Activated CD4-positive, alpha-beta T cell treated with anti-CD3 and anti-CD28 coated beads, Interleukin-2, amount 50 U/mL, for 4 hours (primary cell): ENCODE measurements at places on chromosomes 5 and 9.
A peak's percentile ranks its signal among the peaks of the same experiment; 100 is the strongest.

GRCh38 chr5:156254196-156254595 lies 72.8 kb upstream of the SGCD start:
- no peak for DNase-seq

DNA sequence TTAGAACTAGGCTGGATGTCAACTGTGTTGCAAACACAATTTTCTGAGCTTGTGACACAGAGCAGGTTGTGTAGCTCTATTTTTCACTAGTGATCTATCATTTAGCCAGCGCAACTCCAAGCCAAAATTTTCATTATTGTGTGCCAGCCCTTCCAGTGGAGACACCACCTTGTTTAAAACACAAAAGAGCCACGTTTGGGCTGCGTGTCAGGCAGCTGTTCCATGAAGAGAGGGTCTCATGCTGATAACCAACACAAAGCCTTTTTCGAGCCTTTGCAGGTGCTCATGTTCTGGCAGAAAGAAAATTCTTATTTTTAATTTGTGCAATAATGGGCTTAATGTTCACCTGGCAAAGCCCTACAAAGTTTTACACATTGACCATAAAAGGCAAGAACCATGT lies 237.6 kb upstream of the RGMB start:
- DNase-seq: no peak

- peak; percentile 64 for DNase-seq
Observed at GRCh38 chr5:32138839-32139493, 35.2 kb downstream of the GOLPH3 start.

DNA sequence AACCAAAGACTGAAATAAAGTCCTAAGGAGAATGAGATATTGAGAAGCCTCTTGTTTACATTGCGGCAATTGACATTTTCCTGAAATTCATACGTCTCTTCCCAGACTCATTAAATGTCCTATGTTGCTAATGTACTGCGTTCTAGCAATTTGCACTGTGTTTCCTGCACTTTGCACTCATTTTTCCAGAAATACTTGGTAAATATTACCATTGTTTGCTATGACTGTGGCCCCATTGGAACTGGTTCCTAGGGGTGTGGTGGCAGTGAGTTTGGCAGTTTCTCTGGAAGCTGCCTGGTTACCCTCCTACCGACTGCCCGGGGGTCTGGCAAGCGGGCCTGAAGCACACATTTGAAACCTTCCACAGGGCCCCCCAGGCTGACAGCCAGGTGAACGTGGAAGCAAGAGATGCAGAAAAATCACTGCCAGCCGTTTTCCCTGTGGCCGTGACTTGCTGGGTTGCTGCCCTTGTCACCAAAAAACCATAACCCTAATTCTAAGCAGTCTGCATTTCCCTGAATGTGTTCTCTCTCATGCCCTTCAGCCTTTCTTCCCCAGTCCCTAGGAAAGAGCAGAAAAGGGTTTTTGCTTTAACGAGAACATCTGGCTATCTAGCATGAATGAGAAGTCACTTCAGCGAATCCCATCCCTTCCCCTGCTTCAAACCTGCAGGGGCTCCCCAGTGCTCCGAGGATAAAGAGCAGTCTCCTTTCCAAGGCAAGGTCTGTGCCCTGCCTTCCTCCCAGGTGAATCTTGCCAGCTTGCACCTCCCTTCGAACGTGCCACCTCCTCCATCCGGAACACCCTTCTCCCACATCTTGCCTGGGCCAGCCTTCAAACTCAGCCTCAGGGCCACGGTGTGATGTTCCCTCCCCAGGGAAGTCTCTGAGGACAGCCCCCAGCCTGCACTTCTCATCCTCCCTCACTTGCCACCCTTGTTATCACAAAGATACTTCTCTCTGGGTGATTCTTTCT lies 84.2 kb downstream of the AK8 start:
- no peak for DNase-seq

DNA sequence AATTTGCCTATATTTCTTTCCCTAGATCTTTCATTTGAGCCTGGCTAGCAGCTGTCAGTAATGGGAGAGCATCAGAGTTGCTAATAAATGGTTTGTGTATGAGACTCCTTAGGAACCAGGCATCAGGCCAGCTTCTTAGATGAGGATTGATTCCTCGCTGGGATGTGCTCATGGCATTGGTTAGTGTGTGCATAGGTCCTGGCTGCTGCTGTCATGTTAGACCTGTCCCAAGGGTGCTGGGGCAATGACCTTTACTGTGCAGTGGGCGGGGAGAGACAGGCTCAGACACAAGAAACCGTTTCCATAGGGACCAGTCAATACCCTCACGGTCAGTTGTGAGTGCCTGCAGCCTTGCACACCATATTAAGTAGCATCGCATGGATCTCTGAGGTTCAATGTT lies 112.3 kb upstream of the NR3C1 start:
- no peak for DNase-seq

DNA sequence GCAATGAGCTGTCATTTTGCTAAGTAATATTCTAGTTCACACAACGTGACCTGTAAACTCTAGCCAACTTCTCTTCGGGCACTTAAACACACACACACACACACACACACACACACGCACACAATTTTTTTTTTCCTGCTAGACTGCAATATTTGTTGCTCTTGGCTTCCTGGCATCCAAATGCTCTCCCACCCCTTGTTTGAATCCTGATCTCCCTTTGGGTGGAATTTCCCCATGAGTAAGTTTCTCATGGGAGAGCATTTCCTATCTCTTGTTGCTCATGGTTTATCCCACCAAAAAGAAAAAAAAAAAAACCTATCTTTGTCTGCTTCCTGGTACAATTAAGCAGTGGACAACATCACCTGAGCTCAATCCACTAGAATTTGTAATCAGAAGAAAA lies 54.7 kb upstream of the TSLP start:
- no peak for DNase-seq

DNA sequence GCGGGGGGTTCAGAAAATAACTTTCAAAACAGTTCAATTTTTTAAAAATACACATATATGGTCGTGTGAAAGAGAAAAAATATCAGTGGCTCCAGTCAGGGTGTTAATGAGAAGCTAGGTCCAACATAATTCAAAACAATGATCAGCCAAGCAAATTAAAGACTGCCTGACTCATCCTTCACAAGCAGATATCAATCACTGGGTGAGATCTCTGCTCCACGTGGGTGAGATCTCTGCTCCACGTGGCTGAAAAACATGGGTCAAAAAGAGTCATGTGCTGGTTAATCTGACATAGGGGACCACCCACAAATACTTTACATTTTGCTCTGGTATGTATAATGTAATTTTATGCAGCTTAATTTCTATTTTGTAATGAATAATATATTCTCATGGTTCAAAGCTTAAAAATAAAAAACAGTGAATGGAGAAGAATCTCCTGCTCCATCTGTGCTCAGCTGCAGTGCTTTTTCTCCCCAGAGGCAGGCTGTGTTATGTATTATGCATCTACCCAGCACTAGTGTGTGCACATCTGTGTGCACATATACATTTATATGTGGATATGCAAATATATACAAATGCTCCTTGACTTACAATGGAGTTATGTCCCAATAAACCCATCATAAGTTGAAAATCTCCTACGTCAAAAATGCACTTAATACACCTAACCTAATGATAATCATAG lies 93.1 kb upstream of the S1PR3 start:
- no peak for DNase-seq

GRCh38 chr5:153237671-153238332 lies 252.7 kb upstream of the GRIA1 start:
- DNase-seq: no peak

DNA sequence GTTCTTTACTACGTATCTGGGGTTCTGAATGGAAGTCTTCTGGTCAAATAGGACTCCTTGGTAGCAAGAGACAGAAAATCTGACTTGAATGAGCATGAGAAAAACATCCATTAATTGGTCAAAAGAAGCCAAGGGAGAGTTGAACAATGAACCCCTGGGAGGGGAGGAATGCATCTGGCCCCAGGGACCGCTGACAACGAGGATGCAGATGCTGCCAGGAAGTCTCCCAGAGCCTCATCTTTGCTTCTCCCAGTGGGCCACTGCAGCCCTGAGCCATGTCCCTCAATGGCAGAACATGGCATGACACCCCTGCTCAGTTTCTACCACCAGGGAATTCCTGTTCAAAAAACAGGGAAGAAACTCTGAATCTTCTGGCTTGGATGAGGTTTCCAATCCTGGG lies 50.5 kb upstream of the ICE1 start:
- no peak for DNase-seq

DNA sequence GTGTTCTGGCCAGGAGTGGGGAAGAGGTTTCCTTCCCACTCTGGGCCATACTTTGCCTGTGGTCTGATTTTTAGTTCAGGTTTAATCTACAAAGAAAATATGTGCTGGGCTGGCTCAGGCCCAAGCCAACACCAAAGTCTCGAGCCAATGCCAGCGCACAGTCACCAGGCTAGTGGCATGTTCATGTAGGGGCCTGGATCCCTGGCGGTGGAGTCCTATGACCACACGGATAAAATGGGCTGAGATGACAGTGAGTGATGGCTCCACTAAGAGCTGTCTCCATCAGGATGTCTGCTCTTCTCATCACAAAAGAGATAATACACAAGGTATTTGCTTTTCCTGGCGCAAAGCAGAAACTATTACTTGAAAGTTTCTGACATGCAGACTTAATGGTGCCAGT lies 92.9 kb upstream of the PTPN3 start:
- DNase-seq: no peak

DNA sequence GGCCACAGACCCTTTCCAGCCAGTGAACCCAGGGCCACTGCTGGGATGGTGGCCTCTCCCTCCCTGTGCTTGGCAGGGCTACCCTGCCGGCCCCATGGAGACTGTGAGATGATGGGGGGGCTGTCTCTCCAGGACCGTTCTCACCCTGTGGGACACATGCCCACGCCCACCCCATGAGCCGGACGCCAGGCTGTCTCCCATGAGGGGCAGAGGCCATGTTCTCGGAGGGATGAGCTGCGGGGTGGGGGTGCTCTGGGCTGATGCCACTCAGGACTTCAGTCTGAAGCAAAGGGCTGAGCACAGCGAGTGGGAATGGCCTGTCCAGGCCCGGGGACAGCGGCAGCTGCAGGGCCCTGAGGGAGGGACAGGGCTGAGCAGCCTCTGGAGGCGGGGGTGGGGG lies 88.9 kb downstream of the KCNT1 start:
- no peak for DNase-seq

DNA sequence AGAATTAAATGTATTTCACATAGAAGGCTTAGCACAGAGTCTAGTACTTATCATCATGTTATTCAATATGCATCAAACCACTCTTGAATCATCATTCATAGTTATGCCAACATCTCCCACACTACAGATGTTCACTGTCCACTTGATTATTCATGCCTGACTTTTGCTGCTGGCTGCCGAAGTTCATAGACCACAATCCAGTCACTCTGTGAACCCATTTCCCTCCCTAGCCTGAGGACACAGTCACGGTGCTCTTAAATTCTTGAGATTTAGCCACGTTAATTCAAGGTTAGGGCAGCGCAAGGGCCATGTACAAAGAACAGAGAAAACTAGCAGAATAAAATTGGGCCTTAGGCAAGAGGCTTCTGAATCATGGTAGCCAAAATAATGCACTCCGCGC lies 32.4 kb downstream of the ABCA1 start:
- no peak for DNase-seq

DNA sequence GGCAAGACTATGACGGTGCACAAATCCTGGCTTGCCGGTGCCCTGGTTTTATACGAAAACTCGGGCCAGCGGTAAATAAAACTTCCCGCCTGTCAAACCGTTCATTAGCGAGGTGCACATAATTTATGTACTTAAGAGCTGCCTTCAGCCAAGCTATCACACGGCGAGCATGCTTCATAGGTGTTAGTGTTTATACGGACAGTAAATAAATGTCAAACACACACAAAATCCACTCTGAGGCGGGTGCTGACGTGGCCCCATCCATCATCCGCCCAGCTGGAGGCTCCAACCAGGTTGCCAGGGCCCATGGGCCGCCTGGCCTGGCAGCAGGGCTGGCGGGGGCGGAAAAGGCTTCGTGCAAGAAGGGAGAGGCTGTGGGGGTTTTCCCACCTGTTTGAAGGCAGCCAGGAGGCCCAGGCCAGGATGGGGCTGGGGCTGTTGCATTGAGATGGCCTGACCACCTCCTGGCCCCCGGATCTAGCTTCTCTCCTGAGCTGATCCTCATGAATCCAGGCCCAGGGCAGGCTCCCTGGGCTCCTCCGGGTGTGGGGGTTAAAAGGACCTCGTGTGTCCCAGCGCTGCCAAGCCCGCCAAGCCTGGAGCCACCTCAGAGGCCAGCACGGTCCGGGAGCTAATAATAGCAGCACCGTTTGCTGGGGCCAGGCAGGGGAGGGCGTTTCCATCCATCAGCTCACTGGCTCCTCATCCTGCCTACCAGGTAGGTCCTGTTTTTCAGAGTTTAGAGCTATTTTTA lies 43.2 kb downstream of the BARX1 start:
- DNase-seq: no peak

- no peak for DNase-seq
Observed at GRCh38 chr9:33461492-33461891, 12.2 kb downstream of the NOL6 start.

GRCh38 chr9:82680179-82680935 lies 382.6 kb downstream of the RASEF start:
- DNase-seq: no peak

DNA sequence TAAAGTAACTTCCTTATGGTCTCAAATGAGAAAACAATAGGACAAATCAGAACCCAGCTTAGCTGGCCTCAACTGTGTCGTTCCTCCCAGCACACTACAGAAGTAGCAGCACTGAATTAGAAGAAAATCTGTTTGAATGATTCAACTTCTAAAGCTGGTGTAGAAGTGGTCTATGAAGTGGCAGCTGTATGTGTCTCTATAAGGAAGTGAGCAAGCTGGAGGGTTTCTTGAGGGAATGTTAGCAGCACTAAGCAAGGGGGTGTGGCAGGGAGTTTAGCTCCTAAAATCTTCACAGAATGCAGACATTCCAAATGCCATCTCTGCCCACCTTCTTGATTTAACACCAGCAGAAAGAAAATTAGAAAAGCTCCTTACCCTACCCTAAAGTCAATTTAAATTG lies 4.1 kb downstream of the KLF9 start:
- DNase-seq: no peak

DNA sequence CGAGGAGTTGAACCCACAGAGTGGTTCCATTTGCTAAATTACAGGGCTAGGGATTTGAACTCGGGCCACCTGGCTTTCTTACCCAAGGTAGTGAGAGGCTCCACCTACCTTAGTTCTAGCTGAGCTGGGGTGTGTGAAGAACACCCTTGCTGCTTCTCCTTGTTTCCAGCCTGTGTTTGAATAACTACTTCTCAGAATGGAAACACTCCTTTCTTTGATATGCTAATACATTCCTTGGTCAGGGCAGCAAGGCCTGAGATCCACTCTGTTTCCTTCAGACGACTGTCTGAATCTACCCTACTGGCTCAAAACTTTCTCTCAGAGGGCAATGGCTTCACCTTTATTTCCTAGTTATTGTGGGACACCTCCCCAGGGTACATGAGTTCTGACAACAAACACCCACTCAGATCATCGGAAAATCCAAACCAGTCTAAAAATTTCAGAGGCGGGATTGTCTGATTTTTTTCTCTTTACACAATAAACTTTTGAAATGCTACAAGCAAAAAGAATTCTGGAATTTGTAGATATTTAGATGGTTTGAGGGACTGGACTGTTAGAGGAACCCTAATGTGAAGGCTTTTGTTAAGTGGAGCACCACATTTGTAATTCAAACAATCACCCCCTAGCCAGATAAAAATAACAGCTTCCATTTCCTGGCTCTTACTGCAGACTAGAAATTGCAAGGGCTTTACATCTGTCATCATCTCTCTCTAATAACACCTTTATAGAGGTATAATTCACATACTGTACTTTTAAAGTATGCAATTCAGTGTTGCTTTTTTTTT lies 4.0 kb upstream of the ATP6V1G1 start:
- DNase-seq: no peak

- no peak for DNase-seq
Observed at GRCh38 chr9:14315875-14316601, 2.1 kb upstream of the NFIB start.
